Gastrocnemius medialis (tissue), 4 donors: ENCODE measurements at places on chromosomes 3 and 15. TPM values are rescaled to one million over a fixed set of nuclear protein-coding genes. Genes with fewer than 3 reads are reported as not detected.

SPSB4 gene
- total RNA-seq, result not detected

ERICH6 gene
- total RNA-seq, result not detected

PLSCR2 gene
- total RNA-seq, result not detected

TGM4 gene
- not detected for total RNA-seq
